Activated CD8-positive, alpha-beta T cell treated with anti-CD3 and anti-CD28 coated beads for 36 hours (primary cell): ENCODE measurements at places on chromosomes 7 and 10. TPM values are rescaled to one million over a fixed set of nuclear protein-coding genes. Genes with fewer than 3 reads are reported as not detected.

DNA sequence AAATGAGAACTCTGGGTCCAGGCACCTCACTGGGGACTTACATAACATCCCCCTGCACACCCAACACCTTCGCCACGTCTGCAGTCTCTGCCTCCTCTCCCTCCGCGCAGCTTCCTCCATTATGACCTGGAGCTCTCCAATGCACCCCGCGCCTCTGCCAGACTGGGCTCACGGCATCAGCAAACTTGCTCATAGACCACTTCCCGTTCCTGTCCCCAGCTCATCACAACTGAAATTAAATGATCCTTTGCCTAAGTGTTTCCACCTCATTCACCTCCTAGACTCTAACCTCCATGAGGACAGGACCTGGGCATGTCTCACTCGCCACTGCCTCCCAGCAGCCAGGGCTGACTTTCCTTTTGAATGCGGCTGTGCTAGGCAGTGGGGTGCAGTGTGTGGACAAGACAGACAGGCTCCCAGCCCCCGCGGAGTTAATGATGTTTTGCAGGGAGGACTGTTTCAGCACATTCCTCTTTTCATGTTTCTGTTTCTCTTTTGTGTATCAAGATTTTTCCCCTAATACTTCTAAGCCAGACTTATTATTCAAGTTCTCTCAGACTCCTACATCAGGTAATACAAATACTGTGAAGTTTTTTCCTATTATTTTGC is 18.8 kb downstream of the CHST15 start:
- H3K27me3 ChIP-seq, result no peaks in the 10 kb centered on the region
- no peaks in the 10 kb centered on the region for H3K36me3 ChIP-seq
- H3K27ac ChIP-seq, result no peak overlapping the region
- H3K4me1 ChIP-seq, result peaks cover 15% of the 10 kb centered on the region

DNA sequence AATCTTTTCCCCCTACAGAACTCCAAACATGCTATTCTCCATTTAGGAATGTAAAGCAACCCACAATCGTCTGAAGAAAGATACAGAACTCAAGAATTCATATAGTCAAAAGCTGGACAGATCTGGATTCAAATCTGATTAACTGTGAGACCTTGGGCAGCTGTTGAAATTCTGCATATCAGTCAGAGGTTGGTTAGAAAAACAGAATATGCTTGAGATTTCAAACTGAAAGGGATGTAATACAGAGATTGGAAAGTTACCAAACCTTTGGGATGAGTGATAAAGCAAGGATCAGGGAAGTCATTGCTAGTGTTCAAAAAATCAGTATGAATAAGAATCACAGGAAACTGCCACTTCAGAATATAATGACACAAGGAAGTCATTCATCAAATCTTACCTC is 406.6 kb downstream of the HTR7 start:
- H3K36me3 ChIP-seq, result no peaks in the 10 kb centered on the region
- H3K4me3 ChIP-seq, result no peak overlapping the region
- no peak for DNase-seq
- H3K27ac ChIP-seq, result no peak overlapping the region

DNA sequence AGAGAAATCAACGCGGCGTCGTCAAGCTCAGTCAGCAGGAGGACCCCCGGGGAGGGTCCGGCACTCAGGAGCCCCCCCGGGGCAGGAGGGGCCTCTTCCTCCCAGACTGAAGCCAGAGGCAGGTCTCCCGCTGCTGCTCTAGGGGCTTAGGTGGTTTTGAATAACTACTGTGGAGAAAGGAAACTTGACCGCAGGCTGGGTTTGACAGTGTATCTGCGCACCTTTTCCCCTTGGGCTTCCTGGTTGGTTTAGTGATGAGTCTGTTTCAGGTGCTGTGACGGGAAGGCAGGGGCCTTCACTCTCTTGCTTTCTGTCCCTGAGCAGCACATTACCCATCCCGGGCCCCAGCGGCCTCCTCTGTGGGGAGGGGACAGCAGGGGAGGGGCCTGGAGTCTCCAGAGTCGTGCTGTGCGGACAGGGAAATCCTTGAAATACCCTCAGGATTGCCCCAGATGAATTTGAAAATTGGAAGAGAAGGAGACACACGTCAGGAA is 262.2 kb downstream of the ADARB2 start:
- no peak overlapping the region for H3K27ac ChIP-seq
- no peaks in the 10 kb centered on the region for H3K36me3 ChIP-seq
- H3K4me3 ChIP-seq, result no peak overlapping the region
- peaks cover 2% of the 10 kb centered on the region for H3K27me3 ChIP-seq
- no peak for DNase-seq

DNA sequence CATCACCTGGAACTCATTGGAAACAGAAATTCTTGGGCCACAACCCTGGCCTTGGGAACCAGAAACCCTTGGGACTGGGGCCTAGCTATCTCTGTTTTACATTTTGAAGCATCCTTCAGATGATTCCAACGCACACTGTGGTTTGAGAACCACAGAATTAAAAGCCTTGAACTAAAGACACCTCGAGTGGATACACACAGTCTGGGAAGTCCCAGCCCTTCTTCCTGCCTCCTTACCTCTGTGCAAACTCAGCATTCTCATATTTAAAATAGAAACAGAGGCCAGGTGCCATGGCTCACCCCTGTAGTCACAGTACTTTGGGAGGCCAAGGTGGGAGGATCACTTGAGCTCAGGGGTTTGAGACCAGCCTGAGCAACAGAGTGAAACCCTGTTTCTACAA is 12.9 kb downstream of the NPFFR1 start:
- DNase-seq, result peak; percentile 18
- no peak overlapping the region for H3K4me3 ChIP-seq
- no peak overlapping the region for H3K27ac ChIP-seq
- no peaks in the 10 kb centered on the region for H3K27me3 ChIP-seq

DNA sequence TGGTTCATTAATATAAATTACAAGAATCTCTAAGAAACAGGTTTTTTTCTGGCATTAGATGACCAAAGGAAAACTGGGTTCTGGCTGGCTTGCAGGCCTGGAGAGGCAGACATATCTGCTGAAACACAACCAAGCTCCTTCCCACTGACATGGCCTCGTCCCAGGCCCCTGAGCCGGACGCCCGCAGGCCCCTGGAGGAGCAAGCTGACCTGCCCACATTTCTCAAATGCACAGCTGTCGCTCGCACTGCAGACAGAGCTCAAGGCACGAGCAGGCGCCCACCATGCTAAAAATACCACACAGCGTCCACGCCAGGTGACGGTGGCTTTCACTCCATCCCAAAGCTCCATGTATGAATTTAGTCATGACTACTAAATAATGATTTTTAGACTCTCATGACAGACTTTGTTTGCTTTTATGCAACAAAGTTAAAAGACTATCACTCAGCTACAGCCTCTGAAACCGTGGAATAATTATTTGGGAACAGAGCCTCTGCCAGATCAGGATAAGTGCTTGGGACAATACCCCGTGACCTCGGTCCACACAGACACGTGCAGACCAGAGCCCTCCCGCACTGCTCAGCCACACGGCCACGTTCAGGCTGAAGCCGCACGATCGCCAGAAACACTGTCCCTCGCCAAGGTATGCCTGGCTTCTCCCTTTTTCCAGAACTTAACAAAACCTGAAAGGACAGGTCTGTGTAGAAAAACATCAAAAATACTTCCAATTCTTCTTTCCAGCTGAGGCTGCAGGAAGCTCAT is 71.1 kb downstream of the DIP2C start:
- peaks cover 28% of the 10 kb centered on the region for H3K27me3 ChIP-seq
- no peak for DNase-seq
- H3K4me1 ChIP-seq, result peaks cover 2% of the 10 kb centered on the region

GRCh38 chr7:139106959-139107358 is 2.6 kb downstream of the ZC3HAV1 start:
- no peaks in the 10 kb centered on the region for H3K27me3 ChIP-seq
- H3K4me3 ChIP-seq, result peak overlapping the region; percentile 85
- peaks cover 62% of the 10 kb centered on the region for H3K36me3 ChIP-seq
- no peak for DNase-seq

DNA sequence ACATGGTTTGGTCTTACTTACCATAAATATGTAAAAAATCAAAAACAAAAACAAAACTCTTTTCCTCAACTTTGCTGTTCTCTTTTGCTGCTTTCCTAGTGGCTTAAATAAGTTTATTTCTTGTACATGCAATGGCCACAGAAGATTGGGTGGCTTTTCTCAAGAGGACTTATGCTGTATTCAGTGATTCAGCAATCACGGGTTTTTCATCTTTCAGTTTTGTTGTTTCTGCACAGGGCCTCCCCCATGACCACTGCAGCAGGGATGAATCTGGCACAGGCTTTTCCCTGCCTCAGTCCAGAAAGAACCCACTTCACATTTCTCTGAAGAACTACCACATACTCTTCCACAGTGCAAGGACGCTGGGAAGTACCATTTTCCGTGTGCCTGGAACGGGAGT is 355.0 kb downstream of the RNLS start:
- no peak overlapping the region for H3K4me3 ChIP-seq
- no peak for DNase-seq
- H3K36me3 ChIP-seq, result no peaks in the 10 kb centered on the region

- H3K4me1 ChIP-seq, result no peaks in the 10 kb centered on the region
- peak; percentile 67 for DNase-seq
- no peaks in the 10 kb centered on the region for H3K36me3 ChIP-seq
- no peak overlapping the region for H3K4me3 ChIP-seq
- H3K27ac ChIP-seq, result no peak overlapping the region
Observed at GRCh38 chr10:100670828-100671479, 74.4 kb upstream of the PAX2 start.

- H3K27me3 ChIP-seq, result peaks cover 2% of the 10 kb centered on the region
- no peaks in the 10 kb centered on the region for H3K36me3 ChIP-seq
- H3K4me3 ChIP-seq, result peak overlapping the region; percentile 62
- H3K4me1 ChIP-seq, result peaks cover 21% of the 10 kb centered on the region
Observed at GRCh38 chr7:16563281-16564022, 36.8 kb downstream of the LRRC72 start.

DNA sequence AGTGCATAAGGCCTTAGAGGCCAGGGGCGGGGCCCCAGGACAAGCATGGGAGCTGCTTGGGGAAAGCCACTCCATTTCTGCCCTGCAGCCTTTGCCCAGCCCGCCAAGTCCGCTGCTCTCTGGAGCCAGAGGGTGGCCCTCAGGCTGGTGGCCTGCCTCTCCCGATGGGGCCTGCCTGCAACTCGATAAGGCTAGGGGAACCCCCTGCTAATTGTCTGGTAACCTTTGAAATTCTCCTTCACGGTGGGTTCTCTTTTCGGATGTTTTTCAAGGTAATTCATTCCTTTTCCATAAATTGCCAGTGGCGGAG is 94.9 kb downstream of the ZMIZ1 start:
- H3K4me3 ChIP-seq, result no peak overlapping the region
- no peak overlapping the region for H3K27ac ChIP-seq
- no peaks in the 10 kb centered on the region for H3K27me3 ChIP-seq
- H3K36me3 ChIP-seq, result no peaks in the 10 kb centered on the region

DNA sequence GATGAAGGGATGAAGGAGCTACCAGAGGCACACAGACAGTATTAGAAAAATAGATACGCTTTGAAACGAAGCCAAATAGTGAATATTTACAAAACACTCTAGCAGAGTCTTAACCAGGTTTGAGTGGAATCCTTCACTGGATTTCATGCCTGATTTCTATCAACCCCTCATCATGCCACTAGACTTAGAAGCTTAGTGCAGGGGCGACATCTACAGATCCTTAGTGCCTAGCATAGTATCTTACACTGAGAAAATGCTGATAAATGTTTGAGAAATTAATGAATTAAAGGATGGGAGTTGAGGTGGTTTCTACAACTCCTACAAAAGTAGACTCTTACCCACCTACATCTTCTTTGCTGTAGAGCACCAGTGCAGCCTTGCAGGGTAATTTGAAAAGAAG is 54.7 kb upstream of the CCNJ start:
- no peak overlapping the region for H3K4me3 ChIP-seq
- no peak overlapping the region for H3K27ac ChIP-seq
- DNase-seq, result no peak
- H3K4me1 ChIP-seq, result no peaks in the 10 kb centered on the region

GRCh38 chr10:117442944-117443685 is 67.9 kb upstream of the PDZD8 start:
- no peak overlapping the region for H3K4me3 ChIP-seq
- no peaks in the 10 kb centered on the region for H3K4me1 ChIP-seq
- DNase-seq, result peak; percentile 75
- no peak overlapping the region for H3K27ac ChIP-seq
- no peaks in the 10 kb centered on the region for H3K36me3 ChIP-seq

DNA sequence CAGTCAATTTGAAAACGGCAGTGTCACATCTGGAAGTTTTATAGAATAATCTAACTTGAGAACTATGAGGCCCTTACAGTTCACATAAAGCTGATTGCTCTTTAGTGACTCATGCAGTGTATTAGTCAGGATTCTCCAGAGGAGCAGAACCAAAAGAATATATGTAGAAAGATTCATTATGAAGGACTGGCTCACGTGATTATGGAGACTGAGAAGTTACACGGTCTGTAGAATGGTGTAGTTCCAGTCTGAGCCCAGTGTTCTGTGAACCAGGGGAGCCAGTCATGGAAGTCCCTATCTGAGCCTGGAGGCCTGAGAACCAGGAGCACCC is 21.5 kb downstream of the RBM33 start:
- H3K27me3 ChIP-seq, result no peaks in the 10 kb centered on the region
- no peak overlapping the region for H3K4me3 ChIP-seq
- peaks cover 22% of the 10 kb centered on the region for H3K36me3 ChIP-seq
- peak overlapping the region; percentile 36 for H3K27ac ChIP-seq

DNA sequence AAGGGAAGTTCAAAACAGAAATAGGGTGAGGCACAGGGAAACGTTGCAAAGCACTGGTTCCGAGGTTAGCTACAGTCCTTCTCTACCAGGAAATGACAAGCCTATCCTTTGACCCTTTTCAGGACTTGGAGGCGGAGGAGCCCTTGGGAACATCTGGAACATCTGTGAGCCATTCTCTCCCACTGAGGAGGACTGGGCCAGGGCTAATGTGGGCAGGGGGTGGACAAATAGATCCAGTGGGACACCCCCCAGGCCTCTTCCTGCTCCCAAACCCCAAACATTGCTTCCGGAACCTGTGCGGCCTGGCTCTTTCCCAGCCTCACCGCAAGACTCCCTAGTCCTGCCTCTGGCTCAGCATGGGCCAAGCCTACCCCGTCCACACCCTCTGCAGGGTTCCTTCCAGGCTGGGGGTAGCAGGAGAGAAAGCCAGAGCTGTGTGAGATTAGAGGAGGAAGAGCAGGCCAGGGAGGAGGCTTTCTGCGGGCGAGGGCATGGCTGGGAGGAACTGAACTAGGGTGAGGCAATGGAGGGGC is 36.5 kb downstream of the GHRHR start:
- DNase-seq, result no peak
- H3K27ac ChIP-seq, result no peak overlapping the region
- H3K36me3 ChIP-seq, result no peaks in the 10 kb centered on the region
- no peak overlapping the region for H3K4me3 ChIP-seq

- no peaks in the 10 kb centered on the region for H3K27me3 ChIP-seq
- H3K27ac ChIP-seq, result no peak overlapping the region
- peaks cover 58% of the 10 kb centered on the region for H3K4me1 ChIP-seq
- peaks cover 13% of the 10 kb centered on the region for H3K36me3 ChIP-seq
- no peak overlapping the region for H3K4me3 ChIP-seq
- no peak for DNase-seq
Observed at GRCh38 chr10:7391748-7392147, 19.1 kb downstream of the SFMBT2 start.

The AGR3 gene
- not detected for total RNA-seq

The WEE2 gene
- not detected for total RNA-seq

The ASAH2 gene
- total RNA-seq, result 1.8 TPM

The ZNF425 gene
- total RNA-seq, result 0.22 TPM

The ECHDC3 gene
- total RNA-seq, result 1.7 TPM

The EBLN1 gene
- total RNA-seq, result not detected

The DDC gene
- total RNA-seq, result 1.2 TPM

The METTL2B gene
- total RNA-seq, result 38.9 TPM

The SLC16A9 gene
- 1.3 TPM for total RNA-seq

The LRRTM3 gene
- not detected for total RNA-seq

The SPDYE18 gene
- not detected for total RNA-seq

The RABGEF1 gene
- total RNA-seq, result 19.2 TPM

The DPYSL4 gene
- total RNA-seq, result 23.2 TPM

The HOXA7 gene
- not detected for total RNA-seq

The CLRN3 gene
- total RNA-seq, result not detected

The WIPF3 gene
- not detected for total RNA-seq

The DMBT1 gene
- not detected for total RNA-seq
